AG08396 (cell line): ENCODE measurements at places on chromosomes 3 and 15.

- peak; percentile 35 for DNase-seq
Measured at GRCh38 chr3:125220183-125220582, 7.6 kb upstream of the SLC12A8 start.

DNA sequence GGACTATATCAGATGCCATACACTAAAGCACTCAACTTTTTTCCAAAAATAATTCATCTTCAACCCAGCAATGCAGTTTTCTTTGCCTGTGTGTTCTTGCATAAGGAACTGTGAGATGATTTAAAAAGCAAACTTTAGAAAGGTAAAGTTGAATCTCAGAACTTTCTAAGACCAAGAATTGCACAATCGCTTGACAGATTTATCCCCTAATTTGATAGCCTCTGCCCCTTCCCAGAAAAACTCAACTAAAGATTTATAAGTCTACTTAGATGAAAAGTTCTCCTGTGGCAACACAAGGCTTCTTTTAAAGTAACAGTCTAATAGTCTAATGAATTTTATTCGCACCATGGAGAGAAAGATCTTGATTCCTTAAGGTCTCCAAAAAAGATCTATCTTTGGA is 259.3 kb downstream of the MAGI1 start:
- DNase-seq: no peak

- DNase-seq: peak; percentile 17
Measured at GRCh38 chr3:127915115-127915936, at the start of gene KBTBD12. TSS of gene KBTBD12 (plus strand) at chr3:127915232. CDS start at chr3:127923062, 7,830 bp downstream.

- no peak for DNase-seq
Measured at GRCh38 chr3:4745235-4745610, 234.0 kb upstream of the BHLHE40 start.

DNA sequence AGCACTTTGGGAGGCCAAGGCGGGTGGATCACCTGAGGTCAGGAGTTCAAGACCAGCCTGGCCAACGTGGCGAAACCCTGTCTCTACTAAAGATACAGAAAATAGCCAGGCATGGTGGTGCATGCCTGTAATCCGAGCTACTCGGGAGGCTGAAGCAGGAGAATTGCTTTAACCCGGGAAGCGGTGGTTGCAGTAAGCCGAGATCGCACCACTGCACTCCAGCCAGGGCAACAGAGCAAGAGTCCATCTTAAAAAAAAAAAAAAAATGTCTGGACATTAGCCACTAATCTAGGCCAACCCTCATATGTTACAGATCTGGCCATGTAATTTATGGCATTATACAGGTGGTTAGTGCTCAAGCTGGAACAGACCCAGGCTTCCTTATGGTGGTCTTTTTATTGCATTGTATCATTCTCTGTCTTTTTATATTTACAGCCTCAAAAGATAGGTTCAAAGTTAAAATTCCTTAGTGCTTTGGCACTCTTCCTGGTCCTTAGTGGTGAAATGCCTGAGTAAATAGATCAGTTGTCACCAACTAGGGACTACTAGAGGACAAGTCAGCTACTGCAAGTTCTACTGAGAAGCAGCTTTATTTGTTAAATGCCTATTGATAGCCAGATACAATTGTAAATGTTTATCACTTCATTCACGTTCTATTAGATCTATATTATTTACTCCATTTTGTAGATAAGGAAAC is 16.0 kb downstream of the STARD9 start:
- DNase-seq: peak; percentile 70

GRCh38 chr3:30474371-30474770 is 132.0 kb upstream of the TGFBR2 start:
- DNase-seq: no peak

GRCh38 chr15:37806808-37807207 is 127.6 kb upstream of the TMCO5A start:
- no peak for DNase-seq
